Fibroblast of villous mesenchyme (primary cell): ENCODE measurements at places on chromosomes 3 and 15. TPM values are rescaled to one million over a fixed set of nuclear protein-coding genes. Genes with fewer than 3 reads are reported as not detected.

GRCh38 chr3:122890077-122890719 is 95.3 kb downstream of the SLC49A4 start:
- DNase-seq, result peak; percentile 7

GRCh38 chr3:187773233-187774184 is 28.2 kb upstream of the BCL6 start:
- DNase-seq, result no peak

DNA sequence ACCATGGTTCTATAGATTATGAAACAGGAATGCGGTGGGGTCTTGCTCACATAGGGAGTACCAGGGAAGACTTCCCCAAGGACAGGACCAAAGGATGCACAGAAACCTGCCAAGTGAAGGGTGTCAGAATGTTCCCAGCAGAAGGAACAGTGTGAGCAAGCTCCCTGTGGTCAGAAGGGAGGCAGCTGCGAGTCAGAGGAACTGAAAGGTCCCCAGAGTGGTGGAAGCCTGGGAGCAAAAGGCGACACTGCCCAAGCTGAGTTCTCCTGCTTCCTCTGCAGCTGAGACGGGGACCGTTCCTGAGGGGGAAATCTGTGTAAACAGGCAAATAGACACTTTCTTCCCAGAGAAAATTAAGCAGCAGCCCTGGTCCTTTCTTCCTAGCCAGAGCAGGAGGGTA is 14.2 kb upstream of the SLC6A6 start:
- no peak for DNase-seq

DNA sequence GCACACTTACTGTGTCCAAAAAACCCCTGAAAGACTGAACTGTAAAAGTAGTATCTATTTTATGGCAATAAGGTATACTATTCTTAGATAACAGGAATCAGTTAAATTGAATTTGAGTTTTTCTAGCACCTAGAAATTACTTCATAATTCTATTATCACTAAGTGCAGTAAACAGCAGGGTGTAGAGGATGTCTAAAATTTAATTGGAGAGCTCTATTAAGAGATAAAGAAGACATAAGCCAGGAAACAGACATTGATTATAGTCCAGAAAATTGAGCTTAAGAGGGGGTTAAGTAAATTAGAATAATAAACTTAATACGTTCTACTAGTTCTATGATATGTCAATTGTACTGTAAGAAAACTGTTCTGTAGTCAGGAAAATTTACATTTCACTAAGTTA is 403.5 kb upstream of the CBLB start:
- DNase-seq, result no peak

DNA sequence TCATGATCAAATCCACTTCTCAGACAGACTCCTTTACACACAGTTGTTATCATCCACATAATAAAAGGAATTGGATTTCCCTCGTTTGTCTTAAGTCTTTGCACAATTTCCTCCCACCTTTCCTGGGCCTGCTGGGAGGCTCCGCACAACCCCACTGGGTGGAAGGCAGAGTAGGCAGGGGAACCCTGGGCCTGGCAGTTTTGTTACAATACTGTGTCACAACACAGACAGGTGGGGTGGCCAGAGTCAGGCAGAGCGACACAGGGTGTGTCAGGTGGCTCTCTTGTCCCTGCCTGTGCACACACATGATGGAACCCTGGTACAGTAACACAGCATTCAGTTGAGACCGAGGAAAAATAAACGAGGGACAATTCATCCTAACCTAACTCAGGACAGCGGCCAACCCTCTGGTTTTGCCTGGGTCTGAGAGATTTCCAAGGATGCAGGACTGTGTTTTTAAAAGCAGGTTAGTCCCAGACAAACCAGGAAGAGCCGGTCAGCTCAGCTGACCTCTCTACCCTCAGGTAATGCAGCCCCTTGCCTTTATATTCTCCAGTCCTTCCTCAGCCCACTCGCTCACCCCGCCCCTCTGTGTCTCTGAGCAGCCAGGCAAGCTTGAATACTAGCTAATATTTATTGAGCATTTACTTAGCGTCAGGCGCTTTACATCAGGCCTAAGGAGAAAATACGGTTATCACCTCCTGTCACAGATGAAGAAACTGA is 8.8 kb upstream of the FAM174B start:
- no peak for DNase-seq

GRCh38 chr15:48569591-48570302 is 75.8 kb downstream of the FBN1 start:
- no peak for DNase-seq

DNA sequence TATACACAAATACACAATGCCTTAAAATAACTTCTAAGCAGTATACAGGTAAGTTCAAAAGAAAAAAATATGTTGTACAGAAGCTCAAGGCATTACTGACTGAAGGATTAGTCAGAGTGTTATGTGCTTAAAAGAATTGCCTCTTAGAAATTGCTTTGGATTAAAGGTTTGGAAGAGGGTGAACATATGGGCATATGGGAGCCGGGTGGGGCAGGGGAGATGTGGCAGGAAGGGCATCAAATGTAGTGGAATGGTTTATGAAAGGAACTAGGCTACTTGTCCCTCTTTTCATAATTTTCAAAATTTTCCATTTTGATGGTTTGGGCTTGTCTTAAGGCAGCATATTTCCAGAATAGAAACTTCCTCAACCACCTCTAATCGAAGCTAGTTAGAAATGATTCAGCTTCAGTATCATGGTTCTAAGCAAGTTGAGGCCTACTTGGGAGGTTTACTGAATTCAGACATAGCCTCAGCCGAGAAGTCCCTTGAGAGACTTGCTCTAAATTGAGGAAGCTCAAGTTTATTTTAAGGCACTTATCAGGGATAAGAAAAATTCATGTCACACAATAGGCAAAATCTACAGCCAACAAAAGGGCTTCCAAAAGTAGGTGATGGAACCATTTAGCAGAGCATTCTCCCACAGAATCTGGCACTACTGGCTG is 10.1 kb upstream of the GOLGB1 start:
- DNase-seq, result no peak

- DNase-seq, result no peak
Observed at GRCh38 chr3:197545571-197545970, 10.2 kb downstream of the BDH1 start.

- DNase-seq, result no peak
Observed at GRCh38 chr3:23396746-23397145, 193.6 kb downstream of the UBE2E2 start.

DNA sequence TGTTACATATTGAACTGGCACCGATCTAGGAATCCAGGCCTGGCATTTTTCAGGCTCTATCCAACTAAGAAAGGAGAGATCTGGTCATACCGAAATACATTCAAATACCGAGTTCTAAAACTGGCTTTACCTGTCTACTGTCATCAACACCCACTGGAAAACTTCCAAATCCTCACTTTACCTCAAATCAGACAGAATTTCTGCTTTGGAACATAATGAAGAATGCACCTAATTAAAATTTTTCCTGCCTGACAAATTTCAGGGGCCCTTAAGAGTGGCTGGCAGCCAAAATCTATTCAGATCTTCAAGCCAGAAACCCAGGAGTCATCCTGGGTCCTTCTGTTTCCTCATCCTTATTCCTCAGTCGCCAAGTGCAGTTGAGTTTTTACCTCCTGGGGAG is 198.6 kb upstream of the FEZF2 start:
- DNase-seq, result no peak

DNA sequence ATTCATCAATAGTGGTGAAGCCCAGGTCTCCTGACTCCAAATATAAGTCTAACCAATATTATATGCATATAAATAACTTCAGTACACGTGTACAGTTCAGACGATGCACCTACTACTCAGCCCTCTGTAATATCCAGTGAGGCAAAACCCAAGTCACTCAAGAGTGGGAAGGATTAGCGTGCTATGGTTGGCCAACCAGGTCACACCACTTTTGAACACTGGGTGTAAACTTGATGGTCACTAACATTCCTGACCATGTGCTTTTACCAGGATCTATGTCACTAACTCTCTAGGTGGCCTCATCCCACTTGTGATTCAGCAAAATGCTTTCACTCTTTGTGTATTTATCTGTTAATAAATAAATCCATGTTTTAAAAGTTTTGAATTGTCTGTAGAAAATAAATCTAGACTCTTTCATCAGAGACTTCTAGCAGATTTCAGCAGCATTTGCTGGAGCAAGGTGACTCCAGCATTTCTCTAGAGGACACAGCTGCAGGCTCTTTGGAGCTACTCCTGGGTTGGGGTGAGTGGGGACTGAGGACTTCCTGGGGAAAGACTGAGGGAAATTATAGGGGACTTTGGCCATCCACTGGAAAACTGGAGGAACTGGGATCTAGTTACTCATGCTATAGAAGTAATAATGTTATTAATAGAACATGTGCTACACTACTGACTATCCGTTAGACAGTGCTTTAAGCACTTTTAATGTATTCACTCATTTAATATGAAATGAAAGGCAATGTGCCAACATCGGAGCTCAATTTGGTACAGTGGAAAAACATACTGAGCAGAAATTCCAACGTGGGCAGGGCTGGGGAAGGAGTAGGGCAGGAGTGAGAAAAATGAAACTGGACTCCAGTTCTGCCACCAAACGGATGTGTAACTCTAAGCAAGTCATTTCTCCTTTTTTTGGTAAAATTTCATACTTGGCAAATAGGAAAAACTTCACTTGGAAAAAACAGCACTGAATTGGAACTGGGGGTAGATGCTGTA is 97.9 kb downstream of the RORA start:
- DNase-seq, result no peak

GRCh38 chr3:25724948-25725645 is 58.1 kb downstream of the NGLY1 start:
- no peak for DNase-seq

GRCh38 chr15:80060356-80061006 is 1.0 kb downstream of the ZFAND6 start:
- peak; percentile 80 for DNase-seq

- peak; percentile 34 for DNase-seq
Observed at GRCh38 chr3:183178833-183179549, 16.5 kb upstream of the LAMP3 start.

DNA sequence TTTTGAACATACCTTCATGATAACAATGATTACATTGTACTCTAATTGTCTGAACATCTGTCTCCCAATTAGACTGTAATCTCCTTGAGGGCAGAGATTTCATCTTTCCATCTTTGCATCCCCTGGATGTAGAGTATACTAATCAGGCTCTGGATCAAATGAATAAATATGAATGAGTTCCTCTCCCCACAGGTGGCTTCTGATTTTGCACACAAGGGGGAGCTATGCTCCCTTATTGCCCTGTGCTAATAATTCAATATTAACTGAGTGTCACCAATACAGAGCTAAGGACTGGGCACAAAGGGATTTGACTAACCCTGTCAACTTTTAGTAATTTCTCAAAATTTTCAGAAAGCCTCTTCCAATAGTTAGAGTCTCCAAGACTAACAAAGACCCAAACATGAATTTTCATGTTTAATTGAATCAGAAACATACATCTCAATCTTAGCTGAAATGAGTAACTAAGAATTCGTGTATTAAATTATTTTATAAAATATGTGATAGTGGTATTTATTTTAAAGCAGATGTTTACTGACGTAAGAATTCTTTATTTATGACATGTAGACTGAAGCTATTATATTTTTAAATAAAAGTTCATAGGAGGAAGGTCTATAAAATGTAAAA is 3.0 kb downstream of the DUOXA1 start:
- peak; percentile 28 for DNase-seq

DNA sequence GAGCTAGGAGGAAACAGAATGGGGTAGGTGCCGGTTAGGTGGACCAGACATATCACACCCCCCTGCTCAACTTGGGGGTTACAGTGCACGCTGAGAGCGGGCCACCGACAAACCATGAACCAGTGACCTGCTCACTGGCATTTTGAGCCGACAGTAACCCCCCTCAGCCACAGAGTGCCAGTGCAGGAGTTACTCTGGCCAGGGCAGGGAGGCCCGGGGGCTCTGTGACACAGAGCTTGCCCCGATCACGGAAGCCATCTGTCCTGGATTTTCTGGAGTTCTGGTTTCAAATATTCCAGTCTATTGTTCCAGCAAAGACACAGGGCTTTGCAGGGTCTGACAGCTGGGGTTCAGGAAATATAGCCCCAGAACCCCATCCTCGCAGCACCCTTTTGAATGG is 225.2 kb downstream of the VPS13C start:
- no peak for DNase-seq

DNA sequence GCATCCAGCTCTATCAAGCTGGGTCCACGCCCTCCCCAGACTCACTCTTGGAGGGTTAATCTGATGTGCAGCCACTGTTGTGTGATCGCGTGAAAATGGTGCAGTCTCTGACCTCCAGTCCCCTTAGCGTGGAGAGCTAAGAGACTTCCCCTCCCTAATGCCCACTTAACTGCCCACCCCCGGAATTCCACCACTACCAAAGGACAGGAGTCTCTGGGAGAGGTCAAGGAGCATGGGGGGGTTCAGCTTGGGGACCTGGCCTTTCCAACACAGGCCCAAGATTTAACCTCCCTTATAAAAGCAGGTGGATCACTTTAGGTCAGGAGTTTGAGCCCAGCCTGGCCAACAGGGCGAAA is 48.8 kb downstream of the CCDC12 start:
- DNase-seq, result no peak

Gene ARL6
- total RNA-seq, result 6.4 and 17.3 TPM in 2 replicates

Gene TP63
- under 0.01 and 0.43 TPM in 2 replicates for total RNA-seq

Gene GPR156
- total RNA-seq, result 0.43 and 1.3 TPM in 2 replicates

Gene RPL39L
- 24.2 and 24.8 TPM in 2 replicates for total RNA-seq

Gene CLASP2
- 56.7 and 64.3 TPM in 2 replicates for total RNA-seq

Gene AQP9
- total RNA-seq, result not detected in 2 replicates

Gene ADAMTS9
- 1.7 and 1.9 TPM in 2 replicates for total RNA-seq

Gene SI
- total RNA-seq, result not detected in 2 replicates

Gene HHLA2
- total RNA-seq, result not detected in 2 replicates

Gene GASK1A
- 0.32 and 1.7 TPM in 2 replicates for total RNA-seq

Gene C2CD4A
- not detected in 2 replicates for total RNA-seq

Gene CHRD
- 1.7 and 3.5 TPM in 2 replicates for total RNA-seq
